Head of caudate nucleus (tissue), 42 donors: ENCODE measurements at places on chromosomes 11 and 22.

DNA sequence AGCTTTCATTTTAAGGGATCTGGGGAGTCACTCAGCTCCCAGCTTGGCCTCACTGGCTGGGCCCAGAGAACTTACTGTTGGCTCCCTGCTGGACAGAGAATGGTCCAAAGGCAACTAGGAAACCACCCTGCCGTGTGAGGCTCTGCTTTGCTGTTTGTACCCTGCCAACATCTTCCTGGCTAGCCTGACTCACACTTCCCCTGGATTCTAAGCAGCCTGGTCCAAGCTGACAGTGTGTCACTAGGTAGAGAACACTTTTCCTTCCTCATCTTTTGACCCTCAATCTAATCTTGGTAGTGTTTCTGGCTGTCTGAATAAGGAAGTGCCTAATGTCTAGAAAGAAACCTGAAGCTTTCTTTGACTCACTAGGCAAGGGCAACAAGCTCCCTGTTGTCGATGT, 76.7 kb downstream of the FAR1 start:
- DNase-seq, result peak; percentile 13

GRCh38 chr11:79167510-79168188, 273.2 kb downstream of the TENM4 start:
- peak; percentile 37 for DNase-seq

DNA sequence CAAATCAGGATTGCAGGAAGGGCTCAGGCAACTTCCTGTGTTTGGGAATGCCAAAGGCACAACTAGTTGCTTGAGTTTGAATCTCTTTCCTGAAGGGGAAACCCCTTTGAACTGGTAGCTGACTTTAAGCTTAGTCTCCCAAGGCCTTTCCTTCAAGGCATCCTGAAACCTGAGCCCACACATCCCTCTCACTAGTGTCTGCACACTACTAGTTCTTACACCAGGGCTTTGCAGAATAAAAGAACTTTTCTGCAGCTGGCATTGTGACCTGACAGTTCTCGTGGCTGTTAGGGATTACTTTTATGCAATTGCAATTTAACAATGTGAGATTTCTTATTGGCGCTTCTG, 95.4 kb downstream of the EXT2 start:
- no peak for DNase-seq

- no peak for DNase-seq
These were observed 165.2 kb downstream of the PKNOX2 start for GRCh38 chr11:125329786-125330185.

DNA sequence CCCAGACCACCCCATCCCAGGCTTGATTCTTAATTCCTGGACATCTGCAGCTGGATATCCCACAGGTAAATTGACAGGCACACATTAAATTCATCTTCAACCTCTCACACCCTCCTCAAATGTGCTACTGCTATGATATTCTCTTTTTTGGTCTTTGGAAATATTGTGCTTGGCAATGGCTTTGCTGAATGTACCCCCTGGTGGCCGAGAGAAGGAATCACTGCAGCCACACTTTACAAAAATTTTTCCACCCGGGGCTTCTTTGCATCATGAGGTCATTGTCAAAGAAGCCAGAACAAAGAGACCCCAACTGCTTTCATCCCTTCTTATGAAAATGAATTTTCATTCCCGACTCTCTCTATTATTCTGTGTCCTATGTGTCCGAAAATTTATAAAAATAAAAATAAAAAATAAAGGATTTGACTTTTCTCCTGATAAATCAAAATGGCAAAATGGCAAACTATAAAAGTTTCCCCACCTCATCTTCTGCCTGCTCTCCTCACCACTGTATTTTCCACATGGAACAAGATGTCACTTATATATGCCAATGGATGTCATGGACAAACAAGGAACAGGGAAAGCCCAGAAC, 15.0 kb upstream of the CYB5R2 start:
- peak; percentile 55 for DNase-seq

GRCh38 chr22:46894081-46894671, 131.7 kb downstream of the TBC1D22A start:
- no peak for DNase-seq
